ENCODE measurements at places on chromosomes 4 and X. TPM values are rescaled to one million over a fixed set of nuclear protein-coding genes. Genes with fewer than 3 reads are reported as not detected.

DNA sequence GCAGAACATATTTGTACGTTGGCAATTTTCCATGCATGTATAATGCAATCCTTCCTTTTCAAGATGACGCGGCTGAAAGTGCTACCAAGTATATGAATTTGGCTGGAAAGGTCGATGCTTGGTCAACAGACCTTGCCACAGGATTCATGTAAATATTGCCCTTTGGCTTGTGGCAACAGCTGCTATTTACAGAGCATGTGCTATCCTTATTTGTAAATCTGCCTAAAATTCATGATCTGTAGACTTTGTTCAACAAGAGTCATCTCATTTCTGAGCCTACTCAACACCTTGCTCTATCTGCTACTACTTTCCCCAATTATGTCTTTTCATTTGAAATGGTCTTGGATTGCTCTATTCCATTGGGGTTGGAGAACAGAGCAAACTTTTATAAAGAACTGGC is 1.9 kb upstream of the SMARCA1 start:
- no peak for DNase-seq

DNA sequence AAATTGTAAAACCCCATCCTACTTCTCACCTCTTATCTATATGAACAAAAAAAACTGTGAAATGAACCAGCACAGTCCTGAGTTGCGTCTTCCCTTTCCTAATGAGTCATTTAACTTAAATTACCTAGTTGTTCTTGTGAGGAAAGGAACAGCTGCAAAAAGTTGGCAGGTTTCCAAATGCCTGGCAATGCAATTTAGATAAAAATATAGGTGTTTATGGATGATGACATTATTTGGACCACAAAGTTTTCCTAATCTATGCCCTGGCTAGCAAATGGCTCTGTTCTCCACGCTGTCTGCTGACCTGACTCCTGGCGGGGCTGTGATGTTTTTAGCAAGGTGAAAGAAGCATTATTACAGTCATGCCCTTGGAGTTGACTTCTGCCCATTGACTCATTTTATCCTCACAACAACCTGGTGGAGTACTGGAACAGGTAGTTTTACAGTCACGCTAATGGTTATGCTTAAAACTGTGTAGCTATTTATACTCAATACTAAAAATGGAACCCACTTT is 29.8 kb upstream of the RELL1 start:
- DNase-seq = peak; percentile 63

- peak; percentile 12 for DNase-seq
Observed at GRCh38 chr4:139692309-139693012, 26.8 kb downstream of the MGST2 start.

MAD2L1 gene
- total RNA-seq = 35.4 TPM

- DNase-seq = no peak
Observed at GRCh38 chrX:129534816-129535578, 5.1 kb upstream of the OCRL start.

DNA sequence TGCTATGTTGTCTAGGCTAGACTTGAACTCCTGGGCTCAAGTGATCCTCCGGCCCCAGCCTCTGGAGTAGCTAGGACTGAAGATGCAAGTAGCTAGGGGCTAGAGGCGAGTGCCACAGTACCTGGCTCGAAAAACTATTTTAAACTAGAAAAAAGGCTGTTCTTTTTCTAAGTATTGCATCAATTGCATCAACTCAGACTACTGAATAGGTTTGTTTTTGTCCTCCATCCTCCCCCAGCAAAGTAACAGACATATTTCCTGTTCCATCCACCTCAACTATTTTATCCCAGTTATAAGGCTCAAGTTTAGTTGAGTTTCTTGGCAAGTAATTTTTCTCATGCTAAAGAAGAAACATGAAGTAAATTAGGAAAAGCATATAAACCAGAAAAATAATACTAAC is 4.1 kb downstream of the SH3RF1 start:
- no peak for DNase-seq

GRCh38 chr4:89316931-89317366 is 9.3 kb upstream of the GPRIN3 start:
- peak; percentile 90 for DNase-seq

TMPRSS11D gene
- total RNA-seq = not detected

TEX11 gene
- total RNA-seq = not detected

DNA sequence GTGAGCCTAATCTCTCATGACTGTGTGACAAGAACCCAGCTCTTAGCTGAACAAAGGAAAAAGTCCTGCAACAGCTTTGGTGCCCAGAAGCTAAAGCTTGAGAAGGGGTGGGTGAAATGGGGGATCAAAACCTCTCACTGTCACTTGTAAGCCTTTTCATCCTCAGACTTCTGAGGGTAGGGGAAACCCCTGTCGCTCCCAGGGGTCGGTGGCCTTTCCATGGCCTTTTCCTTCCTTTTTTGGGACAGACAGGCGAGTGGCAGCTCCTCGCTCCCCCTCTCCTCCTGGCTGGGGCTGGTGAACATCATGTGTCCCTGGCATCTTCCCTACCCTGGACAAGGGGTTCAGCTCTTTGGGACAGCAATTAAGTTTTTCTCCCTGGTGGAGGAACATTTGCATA is 78.2 kb downstream of the FAM47A start:
- no peak for DNase-seq

LRIT3 gene
- 0.16 TPM for total RNA-seq

- DNase-seq = no peak
Observed at GRCh38 chrX:12583543-12583942, 207.7 kb upstream of the PRPS2 start.

SORCS2 gene
- not detected for total RNA-seq

FATE1 gene
- not detected for total RNA-seq

CT45A10 gene
- not detected for total RNA-seq

All from endothelial cell of umbilical vein (primary cell).